Left forelimb (tissue), 1 donor: ENCODE measurements at places on chromosomes 13 and 19.
A peak's percentile ranks its signal among the peaks of the same experiment; 100 is the strongest.

DNA sequence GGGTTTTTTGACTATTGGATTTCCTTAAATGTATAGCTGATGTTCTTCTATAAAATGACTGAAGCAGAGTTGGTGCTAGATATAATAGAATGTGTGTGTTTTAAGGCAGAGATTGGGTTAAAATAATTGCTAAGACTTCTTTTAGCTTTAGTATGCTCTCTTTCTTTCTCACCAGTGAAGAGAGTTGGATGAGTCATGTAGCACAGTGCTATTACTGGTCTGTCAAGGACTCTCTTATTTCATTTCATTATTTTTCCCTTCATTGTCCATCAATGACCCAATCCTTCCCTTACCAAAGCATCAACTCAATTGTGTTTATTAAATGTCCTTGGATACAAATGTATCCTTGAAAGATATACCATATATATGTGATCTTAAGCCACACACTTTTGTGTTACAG lies 268.9 kb downstream of the IRS2 start:
- DNase-seq = no peak

GRCh38 chr13:39786091-39786490 lies 130.6 kb downstream of the COG6 start:
- DNase-seq = no peak

DNA sequence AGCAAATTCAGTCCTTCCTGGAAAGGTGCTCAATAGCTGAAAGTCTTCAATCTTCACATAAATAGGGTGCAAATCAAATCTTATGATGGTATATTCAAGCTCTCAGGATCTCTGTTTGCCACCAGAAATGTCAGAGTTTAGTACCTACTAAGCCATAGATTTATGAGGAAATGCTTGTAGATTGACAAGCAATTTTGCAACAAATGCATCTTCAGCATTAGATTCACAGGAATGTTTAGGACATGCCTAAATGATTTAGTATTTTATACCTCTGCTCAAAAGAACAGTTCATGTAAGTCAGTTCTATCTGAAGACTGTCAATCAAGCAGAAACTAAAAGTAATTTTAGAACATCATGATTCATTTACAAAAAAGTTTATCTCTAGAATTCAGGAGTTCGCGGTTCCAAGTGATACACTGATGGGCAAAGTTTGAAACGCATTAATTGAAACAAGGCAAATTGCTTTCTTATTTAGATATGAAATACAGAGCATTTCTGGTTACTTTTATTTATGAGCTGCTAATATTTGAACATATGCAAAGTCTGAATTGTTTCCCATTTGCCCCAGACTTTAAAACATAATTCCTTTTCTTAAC lies 65.7 kb downstream of the DACH1 start:
- DNase-seq = no peak

- no peak for DNase-seq
Observed at GRCh38 chr19:17775991-17776803, 18.7 kb upstream of the B3GNT3 start.

DNA sequence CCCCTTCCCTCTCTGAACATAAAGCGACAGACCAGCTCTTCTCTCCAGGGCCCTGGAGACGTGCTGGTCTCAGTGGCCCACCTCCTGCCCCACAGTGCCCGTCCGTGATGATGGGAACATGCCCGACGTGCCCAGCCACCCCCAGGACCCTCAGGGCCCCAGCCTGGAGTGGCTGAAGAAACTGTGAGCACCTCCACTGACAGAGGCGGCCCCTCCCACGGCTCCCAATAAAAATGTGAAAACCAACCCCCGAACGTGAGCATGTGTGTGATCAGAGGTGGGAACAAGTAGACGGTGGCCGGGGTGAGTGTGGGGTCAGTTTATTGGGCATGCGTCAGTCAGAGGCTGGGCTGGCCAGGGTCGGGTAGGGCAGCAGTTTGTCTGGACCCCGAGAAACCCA lies 4.1 kb downstream of the NDUFA3 start:
- no peak for DNase-seq

DNA sequence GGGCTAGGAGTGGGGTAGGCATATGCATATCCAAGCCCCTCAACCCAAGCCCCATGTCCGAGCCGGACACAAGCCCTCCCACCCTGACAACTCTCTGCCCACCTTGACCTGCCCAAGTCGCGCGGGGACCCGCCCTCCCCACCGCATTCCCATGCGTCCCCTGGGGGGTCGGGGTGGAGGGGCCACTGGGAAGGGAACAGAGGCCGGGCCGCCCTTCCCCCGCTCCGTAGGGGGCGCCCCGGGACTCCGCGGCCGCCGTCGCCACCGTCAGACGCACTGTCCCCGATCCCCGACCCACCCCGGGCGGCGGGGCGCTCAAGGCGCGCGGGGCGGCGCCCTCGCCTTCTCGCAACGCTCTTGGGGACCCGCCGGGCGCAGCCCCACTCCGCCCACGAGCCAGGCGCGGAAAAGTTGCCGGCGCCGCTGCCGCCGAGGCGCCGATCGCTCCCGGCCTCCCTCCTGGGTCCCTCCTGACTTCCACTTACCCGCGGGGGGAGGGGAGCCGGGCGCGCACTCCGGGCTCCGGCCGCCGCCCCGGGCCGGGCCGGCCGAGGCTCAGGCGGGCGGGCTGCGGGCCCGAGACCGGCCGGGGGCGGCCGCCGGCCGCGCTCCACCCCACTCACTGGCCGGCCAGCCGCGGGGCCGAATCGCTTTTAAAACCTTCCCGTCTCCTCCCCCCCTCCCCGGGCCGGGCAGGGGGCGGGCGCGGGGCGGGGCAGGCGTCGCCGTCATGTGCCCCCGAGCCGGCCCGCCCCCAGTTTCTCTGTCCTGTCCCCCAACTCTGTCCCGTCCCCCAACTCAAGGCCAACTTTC lies 34.4 kb upstream of the NANOS3 start:
- DNase-seq = peak; percentile 93

- DNase-seq = no peak
Observed at GRCh38 chr13:72850959-72851677, 69.2 kb downstream of the PIBF1 start.

GRCh38 chr19:3813473-3814392 lies 27.6 kb upstream of the MATK start:
- DNase-seq = no peak

- no peak for DNase-seq
Observed at GRCh38 chr19:15187026-15188007, 13.5 kb downstream of the NOTCH3 start.

DNA sequence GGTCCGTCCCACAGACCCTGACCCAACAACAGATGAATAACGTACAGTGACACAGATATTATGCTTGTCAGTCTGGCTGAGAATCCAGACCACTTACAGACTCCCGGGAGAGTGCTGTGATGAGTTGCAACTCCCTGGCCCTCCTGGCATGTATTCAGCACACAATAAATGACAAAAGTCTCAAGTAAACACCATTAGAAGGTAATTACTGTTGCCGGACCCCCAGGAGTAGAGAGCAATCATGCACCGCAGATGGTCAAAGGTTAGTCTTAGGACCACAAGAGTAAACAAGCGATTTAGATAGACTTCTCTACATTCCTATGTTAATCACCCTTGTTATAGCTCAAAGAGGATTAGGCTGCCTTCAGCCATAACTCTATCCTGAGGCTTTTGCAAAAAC lies 726.4 kb upstream of the GPC6 start:
- DNase-seq = no peak

DNA sequence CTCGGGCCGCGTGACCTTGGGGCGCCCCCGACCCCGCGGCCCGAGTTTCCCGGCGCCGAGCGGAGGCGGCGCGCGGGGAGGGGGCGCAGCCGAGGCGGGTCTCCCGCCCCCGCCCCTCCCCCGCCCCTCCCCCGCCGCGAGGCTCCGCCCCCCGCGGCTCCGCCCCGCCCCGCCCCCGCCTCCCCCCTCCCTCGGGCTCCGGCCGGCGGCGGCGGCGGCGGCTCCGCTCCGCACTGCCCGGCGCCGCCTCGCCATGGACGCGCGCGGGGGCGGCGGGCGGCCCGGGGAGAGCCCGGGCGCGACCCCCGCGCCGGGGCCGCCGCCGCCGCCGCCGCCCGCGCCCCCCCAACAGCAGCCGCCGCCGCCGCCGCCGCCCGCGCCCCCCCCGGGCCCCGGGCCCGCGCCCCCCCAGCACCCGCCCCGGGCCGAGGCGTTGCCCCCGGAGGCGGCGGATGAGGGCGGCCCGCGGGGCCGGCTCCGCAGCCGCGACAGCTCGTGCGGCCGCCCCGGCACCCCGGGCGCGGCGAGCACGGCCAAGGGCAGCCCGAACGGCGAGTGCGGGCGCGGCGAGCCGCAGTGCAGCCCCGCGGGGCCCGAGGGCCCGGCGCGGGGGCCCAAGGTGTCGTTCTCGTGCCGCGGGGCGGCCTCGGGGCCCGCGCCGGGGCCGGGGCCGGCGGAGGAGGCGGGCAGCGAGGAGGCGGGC lies at the start of gene HCN2:
HCN2 (plus strand) TSS at position 189 of the 703 bp plus-strand sequence; CDS start at position 254, 65 bp downstream.
- no peak for DNase-seq

- DNase-seq = no peak
Observed at GRCh38 chr13:80399340-80400163, 58.6 kb upstream of the SPRY2 start.
